ENCODE measurements at places on chromosomes 7 and 10.
A peak's percentile ranks its signal among the peaks of the same experiment; 100 is the strongest.

DNA sequence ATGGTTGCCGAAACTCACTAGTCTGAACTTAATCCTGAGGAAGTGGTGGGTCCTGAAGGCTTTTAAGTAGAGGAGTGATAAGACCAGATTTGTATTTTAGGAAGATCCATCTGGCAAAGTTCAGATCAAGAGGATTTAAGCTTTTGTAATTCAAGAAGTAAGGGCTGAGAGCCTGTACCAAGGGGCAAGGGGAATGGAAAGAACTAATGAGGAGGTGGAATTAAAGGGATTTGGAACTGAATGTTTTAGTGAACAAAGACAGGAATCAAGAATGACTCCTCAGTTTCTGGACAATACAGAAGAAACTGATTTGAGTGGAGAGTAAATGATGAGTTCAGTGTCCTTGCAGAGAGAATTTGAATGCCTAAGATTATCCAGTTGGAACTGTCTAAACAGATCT, 249.0 kb downstream of the C7orf25 start:
- no peak for DNase-seq

- no peak for DNase-seq
Measured at GRCh38 chr10:78434886-78435285, 401.2 kb downstream of the RPS24 start.

GRCh38 chr10:69385454-69386350, 31.0 kb downstream of the TACR2 start:
- no peak for DNase-seq

DNA sequence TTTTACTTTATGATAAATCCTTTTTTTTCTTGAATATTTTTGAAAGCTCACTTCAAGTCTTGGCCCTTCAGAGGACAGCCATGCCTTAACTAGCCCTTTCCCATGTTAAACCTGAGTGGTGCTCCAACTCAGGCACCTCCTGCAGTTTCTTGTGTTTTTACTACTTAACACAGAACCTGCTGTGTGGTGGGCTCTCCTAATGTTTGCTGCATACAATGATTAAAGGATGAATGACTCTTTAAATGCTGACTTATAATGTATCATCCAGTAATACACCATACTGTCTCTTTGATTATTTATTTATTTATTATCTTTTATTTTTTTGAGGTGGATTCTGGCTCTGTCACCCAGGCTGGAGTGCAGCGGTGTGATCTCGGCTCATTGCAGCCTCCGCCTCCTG, 179.4 kb downstream of the SEMA3E start:
- no peak for DNase-seq

GRCh38 chr10:45044290-45044689, 43.6 kb downstream of the ZNF22 start:
- DNase-seq, result no peak

GRCh38 chr10:21145751-21146435, 248.8 kb upstream of the NEBL start:
- peak; percentile 61 for DNase-seq

DNA sequence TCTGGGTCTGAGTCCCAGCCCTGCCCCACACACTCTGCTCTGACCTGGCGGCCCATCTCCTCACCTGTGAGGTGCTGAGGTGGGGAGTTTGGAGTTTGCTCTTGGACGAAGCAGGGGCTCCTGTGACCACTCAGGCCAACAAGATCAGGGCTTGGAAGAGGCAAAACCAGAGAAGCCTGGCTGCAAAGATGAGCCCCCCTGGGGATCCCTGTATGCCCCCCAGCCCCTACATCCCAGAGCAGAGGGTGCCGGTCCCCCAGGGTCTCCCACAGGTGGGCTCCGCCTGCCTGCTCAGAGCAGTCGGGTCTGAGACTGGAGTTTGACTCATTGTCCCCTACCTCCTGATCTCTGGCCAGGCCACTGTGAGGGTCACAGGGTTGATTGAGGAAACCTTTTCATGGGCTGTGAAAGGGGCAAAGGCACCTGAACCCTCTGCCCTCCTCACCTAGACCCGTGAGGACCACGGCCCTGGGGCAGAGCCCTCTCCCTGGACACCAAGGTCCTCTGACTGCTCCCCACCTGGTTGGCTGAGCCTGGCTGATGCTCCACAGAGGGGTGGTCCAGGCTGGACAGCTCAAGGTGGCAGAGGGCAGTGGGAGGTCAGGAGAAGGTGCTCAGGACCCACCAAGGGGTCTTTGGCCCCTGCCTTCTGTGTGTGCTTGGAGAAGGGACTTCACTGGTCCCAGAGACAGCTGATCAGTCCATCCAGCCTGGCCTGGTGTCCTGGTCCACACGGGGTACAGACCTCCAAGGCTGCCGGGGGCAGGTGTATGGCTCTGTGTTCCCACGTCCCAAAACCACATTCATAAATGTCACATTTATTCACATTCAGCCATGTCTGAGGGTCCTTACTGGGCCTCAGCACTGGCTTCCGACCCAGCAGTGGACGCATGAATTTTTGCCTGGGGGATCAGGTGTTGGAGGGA, 9.1 kb upstream of the SCART1 start:
- no peak for DNase-seq

DNA sequence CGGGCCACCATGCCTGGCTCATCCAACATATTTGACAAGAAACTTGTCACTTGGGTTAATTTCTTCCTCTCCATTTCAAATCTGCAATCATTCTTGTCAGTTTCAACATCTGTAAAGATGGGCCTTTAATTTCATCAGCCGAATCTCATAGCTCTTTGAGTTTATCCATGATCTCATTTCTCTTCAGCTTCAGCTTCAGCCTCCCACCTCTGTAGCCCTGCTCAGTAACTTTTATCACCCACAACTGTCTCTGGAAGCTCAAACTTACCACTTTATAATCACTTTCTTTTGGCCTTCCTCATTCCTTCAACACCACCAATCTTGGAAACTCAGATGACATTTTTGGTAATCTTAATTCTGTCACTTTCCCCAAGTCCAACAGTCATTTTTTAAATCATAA, 83.2 kb downstream of the CPED1 start:
- no peak for DNase-seq

GRCh38 chr10:47121336-47121735, 178.7 kb upstream of the GDF10 start:
- DNase-seq, result no peak

- no peak for DNase-seq
Measured at GRCh38 chr10:74025380-74025978, 27.6 kb downstream of the VCL start.

- no peak for DNase-seq
Measured at GRCh38 chr10:58897708-58898107, 278.7 kb upstream of the PHYHIPL start.

- no peak for DNase-seq
Measured at GRCh38 chr10:126017961-126018560, 121.7 kb downstream of the FANK1 start.

DNA sequence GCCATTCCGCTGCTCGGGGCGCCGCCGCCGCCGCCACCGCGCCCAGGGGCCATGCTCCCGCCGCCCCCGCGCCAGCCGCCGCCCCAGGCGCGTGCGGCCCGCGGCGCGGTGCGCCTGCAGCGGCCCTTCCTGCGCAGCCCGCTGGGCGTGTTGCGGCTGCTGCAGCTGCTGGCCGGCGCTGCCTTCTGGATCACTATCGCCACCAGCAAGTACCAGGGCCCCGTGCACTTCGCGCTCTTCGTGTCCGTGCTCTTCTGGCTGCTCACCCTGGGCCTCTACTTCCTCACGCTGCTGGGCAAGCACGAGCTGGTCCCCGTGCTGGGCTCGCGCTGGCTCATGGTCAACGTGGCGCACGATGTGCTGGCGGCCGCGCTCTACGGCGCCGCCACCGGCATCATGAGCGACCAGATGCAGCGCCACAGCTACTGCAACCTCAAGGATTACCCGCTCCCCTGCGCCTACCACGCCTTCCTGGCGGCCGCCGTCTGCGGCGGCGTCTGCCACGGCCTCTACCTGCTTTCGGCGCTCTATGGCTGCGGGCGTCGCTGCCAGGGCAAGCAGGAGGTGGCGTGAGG, 383 bp downstream of the MARVELD1 start:
- DNase-seq, result peak; percentile 74

- no peak for DNase-seq
Measured at GRCh38 chr10:52082307-52082706, 231.8 kb upstream of the DKK1 start.

GRCh38 chr10:97427571-97428179, 1.7 kb downstream of the PGAM1 start:
- DNase-seq, result no peak

DNA sequence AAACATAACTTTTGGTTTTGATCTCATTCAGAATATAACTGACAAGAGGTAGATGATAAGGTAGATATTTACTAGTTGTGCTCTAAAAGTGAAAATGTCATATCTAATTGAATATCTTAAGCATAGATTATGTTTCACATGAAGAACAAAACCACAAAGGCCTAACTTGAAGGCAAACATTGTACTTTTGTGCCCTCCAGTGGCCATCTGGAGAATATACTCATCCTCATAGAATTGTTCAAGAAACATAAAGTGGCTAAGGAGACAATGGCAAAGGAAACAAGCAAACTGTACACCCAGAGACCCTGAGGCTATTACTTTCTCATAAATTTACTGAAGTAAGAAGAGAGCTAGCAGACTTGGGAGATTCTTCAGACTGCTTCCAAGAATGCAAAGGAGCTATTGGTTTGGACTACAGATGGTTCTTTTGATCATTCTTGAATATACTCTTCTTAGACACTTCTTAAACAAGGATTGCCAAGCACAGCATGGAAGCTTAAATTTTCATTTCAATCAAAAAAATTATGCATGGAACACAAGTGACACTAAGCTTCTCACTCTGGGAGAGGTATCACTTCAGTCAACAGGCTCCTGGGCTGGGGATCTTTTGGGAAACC, 98.2 kb upstream of the DKK1 start:
- DNase-seq, result peak; percentile 61

- DNase-seq, result no peak
Measured at GRCh38 chr7:28169230-28169629, 11.4 kb downstream of the JAZF1 start.

GRCh38 chr7:1403638-1404459, 55.4 kb downstream of the MICALL2 start:
- DNase-seq, result no peak

- no peak for DNase-seq
Measured at GRCh38 chr7:48298779-48299178, 127.5 kb downstream of the ABCA13 start.

GRCh38 chr7:142941541-142941940, 2.3 kb downstream of the LLCFC1 start:
- DNase-seq, result no peak

- peak; percentile 49 for DNase-seq
Measured at GRCh38 chr7:93921607-93922566, at the start of gene GNG11. GNG11 (plus strand) TSS chr7:93921735; CDS start chr7:93922138, 403 bp downstream.

- DNase-seq, result no peak
Measured at GRCh38 chr10:16965344-16965616, 148.1 kb upstream of the RSU1 start.

- DNase-seq, result no peak
Measured at GRCh38 chr7:33781167-33781566, 124.2 kb upstream of the BMPER start.

GRCh38 chr7:90625562-90625961, 29.4 kb downstream of the CDK14 start:
- peak; percentile 29 for DNase-seq

GRCh38 chr7:99631295-99632109, 14.8 kb downstream of the ZSCAN25 start:
- DNase-seq, result no peak

DNA sequence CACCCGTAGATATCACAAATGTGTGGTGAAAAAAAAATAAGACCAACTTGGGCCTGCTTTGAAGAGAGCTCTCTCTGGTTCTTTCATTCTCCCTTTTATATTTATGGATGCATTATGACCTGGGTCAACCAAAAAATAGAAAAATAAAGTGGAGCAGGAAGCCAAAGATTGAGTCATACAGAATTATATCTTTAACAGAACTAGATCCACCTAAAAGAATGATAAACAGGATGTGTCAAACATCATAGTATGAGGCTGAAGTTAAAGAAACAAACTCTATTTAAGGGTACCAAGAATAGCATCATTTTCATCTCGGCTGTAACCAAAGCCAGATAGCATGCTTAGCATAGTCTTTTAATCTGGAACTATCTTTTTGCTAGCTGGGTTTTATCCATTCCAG, 28.8 kb upstream of the NMT2 start:
- no peak for DNase-seq

DNA sequence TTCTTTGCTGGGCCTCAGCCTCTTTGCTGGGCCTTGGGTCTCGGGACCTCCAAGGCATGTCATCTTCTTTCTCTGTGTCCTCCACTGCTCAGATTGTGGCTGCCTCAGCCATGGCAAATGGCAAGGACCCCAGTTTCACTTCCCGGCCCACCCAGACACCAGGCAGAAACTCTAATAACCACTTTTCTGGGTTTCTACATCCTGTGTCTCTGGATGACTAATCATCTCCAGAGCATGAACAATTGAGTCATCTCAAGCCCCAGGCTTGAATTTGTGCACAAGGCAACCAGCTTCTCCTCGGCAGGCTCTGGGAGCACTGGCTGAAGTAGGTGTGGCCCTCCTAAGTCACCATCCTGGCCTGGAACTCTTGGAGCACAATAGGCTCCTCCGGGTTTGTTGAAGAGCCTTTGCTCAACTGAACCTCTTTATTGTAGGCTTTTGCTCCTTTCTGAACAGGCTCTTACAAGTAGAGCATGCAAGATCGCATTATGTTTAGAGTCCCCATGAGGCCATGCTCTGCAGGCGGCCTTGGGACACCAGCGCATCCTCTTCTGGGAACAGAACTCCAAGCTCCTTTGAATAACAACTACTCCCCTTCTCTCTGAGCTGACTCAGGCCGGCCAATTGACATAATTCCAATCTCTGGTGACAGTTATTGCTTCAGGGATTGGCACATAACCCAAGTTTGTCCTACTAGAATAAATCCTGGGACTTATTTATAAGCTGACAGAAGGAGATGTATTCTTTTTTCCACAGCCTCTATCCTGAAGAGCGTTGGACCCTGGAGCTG, 218.1 kb downstream of the WDR11 start:
- no peak for DNase-seq

DNA sequence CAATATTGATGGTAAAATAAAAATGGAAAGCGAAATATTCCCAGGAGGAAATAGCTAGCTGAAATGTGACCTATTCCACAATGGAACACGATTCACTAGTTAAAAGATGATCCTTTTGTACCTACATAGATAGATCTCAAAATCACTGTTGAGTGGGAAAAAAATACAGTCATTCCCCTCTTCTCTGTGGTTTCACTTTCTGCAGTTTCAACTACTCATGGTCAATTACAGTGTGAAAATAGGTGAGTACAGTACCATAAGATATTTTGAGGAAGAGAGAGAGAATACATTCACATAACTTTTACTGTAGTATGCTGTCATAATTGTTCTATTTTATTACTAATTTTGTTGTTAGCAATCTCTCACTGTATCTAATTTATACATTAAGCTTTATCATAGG, 56.0 kb upstream of the COL13A1 start:
- no peak for DNase-seq

DNA sequence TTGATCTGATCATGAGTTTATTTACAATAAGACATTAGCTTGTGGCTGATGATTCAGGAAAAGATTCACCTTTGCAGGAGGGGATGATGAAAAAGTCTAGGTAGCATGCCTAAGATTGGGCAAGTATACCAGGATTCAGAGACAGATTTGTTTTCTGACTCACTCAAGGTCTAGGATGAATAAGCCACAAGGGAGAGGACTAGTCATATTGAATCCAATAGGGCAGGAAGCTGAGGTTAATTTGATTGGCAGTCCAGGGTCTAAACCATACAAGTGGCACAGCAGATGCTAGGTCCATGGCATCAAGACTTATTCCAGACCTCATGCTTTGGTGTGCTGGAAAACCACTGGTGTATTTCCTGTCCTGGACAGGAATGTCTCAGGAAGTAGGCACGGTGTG, 1133.4 kb downstream of the XPNPEP1 start:
- no peak for DNase-seq

- no peak for DNase-seq
Measured at GRCh38 chr7:135772639-135773222, 24.1 kb upstream of the FAM180A start.
